Globus pallidus (tissue), 1 donor: ENCODE measurements at places on chromosomes 5 and 9.

- DNase-seq: no peak
Measured at GRCh38 chr5:149024477-149024876, 38.4 kb downstream of the SH3TC2 start.

DNA sequence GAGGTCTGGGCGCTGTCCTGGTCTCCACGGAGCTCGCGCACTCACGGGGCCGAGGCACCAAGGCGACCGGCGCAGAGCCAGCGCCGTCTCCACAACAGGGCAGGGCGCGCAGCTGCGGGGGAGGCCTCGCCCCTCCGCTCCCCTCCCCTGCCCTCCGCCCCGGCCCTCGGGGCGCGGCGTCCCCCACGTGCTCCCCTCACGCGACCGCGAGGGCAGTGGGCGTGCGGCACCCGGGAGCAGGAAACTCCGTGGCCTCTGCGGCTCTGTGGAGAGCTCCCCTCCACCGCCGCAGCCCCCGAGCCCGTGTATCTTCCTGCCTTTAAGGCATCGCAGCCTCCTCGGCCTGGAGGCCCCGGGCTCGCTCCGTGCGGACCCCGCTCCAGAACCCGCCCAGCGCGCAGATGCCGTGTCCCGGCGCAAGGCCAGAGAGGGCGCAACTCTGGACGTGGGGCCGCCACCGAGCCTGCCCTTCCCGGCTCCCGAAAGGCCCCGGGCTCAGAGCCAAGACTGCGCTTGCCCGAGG, 708 bp upstream of the TUBB4B start:
- DNase-seq: peak; percentile 82

GRCh38 chr5:143957455-143957854, 145.5 kb downstream of the HMHB1 start:
- DNase-seq: no peak

- no peak for DNase-seq
Measured at GRCh38 chr9:7921545-7922197, 122.1 kb upstream of the DMAC1 start.

DNA sequence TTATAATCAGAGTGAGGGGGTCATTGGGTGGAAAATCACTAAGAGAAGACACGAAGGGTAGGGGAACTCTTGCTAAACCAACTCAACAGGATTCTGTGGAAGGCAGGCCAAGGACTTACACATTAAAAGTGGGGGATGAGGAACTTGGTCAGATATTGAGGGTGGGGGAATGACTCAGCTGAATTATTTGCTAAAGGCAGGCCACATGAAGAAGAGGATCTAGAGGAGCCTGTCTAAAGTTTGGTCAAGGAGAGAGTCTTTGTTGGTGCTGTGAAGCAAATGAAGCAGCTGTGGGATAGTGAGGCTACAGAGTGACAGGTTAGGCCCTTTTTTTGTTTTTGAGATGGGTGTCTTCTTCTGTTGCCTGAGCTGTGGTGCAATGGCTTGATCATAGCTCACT, 63.9 kb upstream of the SPRY4 start:
- no peak for DNase-seq

DNA sequence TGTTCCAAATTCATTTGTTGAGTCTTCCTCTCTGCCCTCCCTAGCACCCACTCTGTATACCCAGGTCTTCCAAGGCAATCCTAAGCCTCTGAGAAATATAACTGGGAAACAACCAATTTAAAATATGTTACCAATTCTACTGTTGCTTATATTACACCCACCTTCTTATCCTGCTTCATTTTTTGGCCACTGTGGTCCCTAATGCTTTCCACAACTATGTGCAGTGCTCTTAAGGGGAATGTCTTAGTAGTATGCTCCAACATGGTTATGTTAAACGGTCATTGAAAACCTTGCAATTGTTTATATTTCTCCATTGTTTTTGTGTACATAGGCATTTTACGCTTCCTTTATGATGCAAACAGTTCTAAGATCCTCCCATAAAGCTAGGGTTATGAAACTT, 273.1 kb upstream of the HAPLN1 start:
- DNase-seq: no peak

DNA sequence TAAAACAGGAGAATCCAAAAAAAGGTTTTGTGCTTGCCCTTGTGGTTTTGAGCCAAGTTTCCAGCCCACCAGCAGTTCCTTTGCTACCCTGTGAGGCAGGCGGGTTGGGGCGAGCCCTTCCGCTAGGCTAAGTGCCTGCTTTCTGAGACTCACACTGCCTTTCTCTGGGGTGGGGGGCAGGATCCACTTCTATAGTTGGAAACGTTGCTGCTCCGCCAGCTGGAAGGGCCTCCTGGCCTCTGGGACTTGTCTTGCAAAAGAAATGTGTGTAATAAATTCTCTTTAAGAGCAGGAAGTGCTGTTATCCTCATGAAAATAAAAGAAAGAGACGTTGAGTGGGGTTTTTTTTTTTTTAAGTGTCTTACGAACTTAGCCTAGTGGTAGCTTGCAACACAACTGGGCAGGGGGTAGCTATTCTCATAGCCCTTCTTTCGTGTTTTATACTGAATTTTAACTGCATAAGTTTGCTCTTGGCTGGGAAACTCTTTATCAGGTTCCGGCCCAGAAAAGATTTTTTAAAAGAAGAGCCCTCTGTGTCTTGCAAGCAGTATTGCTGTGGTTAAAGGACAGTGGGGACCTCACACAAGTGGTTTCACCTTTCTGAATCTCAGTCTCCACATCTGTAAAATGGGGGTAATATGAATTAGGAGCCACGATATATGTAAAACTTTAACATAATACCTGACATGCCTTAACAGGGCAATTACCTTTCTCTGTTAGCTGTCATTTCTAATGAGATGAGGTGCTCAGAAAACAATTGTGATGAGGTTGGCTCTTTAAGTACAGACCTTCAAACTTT, 19.8 kb downstream of the JADE2 start:
- DNase-seq: no peak

GRCh38 chr5:15550502-15551112, 50.6 kb downstream of the FBXL7 start:
- no peak for DNase-seq

DNA sequence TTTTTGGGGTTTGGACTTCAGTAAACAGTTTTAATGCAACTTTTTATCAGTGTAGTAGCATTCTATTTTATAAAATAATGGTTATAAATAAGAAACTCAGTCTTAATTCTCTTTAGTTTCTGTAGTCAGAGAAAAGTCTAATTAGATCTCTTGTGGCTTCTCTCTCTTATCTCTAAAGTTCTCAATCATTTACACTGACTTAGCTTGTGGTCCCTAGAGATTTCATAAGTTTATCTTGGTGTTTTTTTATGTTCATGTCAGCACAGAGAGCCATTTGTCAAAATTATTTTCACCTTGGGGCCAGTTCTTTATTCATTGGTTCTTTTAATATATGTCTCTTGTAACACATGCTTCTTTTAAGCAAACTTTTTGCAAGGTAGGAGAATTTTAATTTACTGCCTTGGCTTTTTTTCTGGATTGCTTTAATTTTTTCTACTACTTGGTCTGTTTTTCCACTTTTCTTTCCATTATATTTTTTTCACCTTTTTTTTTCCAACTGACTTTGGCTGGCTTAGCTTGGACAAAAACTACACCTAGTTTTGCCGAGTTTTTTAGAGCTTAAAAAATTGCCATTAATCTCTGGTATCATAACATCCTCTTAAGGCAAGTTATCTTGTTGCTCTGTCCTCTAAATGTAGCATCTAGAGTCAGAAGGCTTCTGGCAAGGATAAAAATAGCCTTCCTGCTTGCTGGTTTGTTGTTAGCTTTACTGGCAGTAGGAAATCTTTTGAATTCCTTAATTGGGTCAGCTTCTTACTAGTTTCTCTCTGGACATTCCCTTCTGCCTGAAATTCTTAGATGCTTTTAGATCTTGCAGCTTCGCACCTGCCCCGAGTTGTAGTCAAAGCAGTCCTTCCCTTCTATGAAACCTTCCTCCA, 35.3 kb downstream of the CPEB4 start:
- no peak for DNase-seq

DNA sequence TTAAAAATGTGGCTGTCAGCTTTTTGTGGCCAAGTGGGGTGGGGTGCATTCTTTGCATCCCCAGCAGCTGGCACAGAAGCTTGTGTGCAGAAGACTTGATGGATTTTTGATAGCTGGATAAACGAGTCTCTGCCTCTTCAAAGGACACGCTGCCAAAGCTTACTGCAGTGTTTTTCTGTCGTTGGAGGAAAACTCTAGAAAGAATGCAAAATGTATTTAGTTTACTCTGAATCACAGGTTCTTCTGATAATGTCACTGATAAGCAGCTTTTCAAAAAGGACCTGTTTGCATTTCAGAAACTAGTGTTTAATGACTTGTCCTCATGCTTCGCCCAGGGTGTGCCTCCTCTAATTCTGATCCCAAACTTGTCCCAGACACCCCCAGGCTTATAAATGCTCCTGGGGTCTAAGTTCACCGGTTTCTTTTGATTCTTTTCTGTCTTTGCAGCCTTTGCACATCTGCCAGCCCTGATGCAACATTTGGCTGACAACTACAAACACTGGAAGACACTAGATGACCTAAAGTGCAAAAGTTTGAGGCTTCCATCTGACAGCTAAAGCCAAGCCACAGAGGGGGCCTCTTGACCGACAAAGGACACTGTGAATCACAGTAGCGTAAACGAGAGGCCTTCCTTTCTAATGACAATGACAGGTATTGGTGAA, 66.0 kb downstream of the WDR41 start:
- no peak for DNase-seq

DNA sequence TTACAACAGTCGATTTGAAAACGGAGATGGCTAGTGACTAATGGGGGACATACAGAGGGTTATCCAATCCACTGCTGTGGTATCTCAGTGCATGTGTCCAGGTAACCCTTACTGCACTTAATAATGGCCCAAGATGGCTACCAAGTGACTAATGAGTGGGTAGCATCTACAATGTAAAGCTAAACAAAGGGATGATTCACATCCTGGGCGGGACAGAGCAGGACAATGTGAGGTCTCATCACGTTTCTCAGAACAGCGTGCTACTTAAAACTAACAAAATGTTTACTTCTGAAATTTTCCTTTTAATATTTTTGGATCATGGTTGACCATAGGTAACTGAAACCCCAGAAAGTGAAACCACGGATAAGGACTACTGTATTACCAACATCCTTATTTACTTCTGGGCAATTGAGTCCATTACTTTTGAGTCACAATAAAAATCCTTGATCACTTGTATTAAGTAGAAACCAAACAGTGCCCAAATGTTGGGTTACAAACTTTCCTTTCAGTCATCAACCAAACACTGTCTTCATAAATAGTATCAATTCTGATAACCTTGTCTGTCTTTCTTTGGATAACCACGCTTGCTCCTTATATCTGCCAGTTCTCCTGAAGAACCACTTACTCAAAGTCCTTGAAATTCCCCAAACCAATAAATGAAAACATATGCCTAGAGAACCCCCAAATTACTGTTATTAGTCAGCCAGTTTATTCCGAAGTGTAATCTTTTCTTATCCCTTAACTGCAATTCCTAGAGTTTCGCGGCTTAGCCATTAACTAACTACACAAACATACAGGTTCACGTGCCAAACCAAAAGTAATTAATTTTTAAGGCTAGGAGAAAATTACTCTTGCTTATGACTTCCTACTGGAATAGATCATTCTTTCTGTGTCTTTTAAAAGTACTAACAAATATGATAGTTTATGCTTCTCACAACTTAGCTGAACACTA, 59.7 kb downstream of the ELL2 start:
- DNase-seq: no peak

DNA sequence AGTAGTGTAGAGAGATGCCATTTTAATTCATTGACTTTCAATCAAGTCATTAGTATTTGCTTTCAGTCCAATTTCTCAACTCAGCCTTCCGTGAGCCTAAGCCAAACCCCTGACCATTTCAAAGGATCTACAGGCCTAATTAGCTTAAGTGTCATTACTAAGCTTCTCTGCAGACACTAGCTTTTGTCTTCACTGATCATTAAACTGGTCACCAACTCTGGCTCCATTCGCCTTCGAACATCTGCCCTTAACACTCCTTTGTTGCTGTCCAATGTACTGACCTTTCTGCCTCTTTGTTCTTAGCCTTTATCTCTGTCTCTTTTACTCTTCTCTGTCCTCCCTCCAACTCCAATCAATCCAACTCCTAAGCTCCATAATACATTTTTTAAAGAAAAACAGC, 299.3 kb downstream of the DIRAS2 start:
- no peak for DNase-seq

- DNase-seq: no peak
Measured at GRCh38 chr5:57470339-57470738, 12.3 kb downstream of the ACTBL2 start.

GRCh38 chr5:138539791-138540190, 3.2 kb downstream of the ETF1 start:
- no peak for DNase-seq

- DNase-seq: no peak
Measured at GRCh38 chr5:175813943-175814630, 57.3 kb upstream of the CPLX2 start.

DNA sequence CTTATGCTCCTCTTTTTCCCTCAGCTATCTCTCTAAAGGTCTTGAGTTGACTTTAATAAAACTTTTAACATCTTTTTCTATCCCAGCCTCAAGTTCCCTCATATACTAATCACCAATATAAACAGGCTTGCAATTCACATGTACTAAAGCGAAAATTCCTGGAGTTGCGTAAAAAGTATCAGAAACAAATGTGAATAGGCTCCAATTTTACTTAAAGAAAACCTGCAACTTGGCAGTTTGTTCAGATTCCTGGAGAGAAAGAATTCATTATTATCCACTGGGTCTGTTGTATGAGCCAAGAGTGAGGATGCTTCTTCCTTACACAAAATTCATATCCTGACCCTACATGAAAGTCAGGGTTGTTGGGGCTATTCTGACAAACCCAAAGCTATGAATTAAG, 384.2 kb downstream of the DTWD2 start:
- DNase-seq: no peak

DNA sequence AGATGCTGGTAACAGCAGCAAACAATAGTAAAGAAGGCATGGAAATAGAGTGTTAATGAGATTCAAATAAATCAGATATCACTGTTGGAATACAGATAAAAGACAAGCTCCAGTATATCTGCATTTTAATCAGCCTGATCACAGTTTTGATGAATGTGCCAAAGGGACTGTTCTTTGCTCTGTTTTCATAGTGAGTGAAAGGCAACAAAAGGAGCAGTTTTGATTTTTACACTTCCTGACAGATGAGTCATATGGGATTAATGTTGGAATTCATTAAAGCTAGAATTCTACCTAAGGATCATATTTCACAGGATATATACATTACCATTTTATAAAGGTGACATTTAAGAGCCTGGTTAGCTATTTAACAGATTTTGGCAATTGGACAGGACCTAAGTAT, 743.3 kb upstream of the PTPRD start:
- DNase-seq: no peak

GRCh38 chr5:96254980-96255691, 177.9 kb downstream of the PCSK1 start:
- DNase-seq: no peak

- no peak for DNase-seq
Measured at GRCh38 chr9:120873512-120873911, 3.5 kb downstream of the PHF19 start.

GRCh38 chr9:33131790-33132772, 35.1 kb downstream of the B4GALT1 start:
- no peak for DNase-seq

GRCh38 chr9:72204062-72204461, 54.8 kb downstream of the GDA start:
- no peak for DNase-seq
